ENCODE measurements at places on chromosomes 3 and 15.

DNA sequence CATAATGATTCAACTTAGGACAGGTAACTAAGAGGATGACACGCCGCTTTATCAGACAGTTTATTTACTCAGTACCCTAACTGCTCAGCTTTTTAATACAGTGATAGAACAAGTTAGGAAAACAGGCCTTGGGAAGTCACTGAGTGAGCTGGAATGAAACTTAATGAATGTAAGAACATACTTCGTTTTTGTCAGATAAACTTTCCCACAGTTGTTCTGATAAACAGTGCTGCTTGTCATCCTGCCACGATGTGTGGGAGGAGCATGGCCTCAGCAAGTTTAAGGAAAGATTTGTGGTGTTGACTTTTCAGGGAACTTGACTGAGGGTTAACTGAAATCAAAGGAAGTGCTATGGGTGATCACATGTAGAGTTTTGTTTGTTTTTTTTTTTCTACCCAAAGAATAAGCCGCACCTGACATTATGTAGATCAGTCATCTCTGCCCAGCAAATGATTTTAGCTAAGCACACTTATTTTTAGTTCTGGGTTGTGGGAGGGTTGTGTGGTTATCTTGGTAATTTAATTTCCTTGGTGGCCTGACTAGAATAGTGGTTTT is 5.6 kb upstream of the P2RY14 start:
- no peak for DNase-seq

GRCh38 chr3:34864011-34864410 is 775.3 kb upstream of the ARPP21 start:
- DNase-seq: no peak

DNA sequence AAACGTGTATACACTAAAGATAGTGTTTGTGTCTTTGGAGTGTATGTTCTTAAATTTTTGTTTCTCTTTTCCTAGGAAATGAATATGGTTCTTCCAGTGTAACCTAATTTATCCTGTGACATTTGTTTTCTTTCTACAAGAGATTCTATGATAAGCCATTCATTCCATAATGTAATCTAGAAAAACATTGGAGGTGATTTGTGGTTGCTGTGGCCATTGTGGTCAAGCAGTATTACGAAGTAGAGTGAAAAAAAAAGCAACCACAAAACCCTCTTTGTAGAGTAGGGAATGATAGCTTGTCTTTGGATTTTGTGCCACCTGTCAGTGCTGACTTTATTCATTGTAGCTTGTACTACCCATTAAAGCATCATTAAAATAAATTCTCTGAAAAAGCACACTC is 1209.6 kb downstream of the ZPLD1 start:
- no peak for DNase-seq

DNA sequence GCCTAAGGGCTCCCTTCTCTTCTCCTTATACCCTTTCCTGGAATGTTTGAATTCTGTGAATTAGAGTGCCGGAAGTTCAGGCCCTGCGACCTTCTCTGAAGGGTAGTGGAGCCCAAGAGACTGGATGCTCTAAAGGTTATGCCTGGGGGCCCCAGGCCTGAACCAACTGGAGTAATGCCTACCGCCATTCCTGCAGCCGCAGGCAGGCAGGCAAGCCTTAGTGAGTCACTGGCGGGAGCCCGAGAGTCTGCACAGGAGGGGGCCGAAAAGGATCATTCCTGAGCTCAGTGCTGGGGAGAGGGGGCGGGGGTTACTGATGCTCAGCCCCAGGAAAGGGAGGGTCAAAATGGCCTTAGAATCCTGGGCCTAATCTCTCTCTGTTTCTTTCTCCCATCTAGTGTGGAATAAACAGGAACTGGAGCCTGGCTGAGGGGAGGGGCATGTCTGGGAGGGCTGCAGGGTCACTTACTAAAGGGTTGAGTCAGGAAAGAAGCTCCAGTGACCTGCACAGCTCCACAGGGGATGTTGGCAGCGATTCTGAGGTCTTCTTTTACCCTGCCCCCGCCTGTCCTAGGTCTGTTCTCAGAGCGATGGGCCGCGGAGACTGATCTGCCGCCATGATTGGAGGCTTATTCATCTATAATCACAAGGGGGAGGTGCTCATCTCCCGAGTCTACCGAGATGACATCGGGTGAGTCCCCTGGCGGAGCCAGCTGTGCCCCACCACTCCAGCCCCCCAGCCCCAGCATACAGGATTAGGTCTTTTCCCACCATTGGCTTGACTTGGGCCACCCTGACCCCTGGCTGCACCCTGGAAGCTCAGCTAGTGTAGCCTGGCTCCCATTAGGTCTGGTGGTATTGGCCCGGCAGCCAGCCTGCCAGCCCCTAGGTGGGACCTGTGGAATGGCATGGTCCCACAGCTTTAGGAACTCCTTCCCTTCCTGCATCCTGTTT is 2.0 kb downstream of the AP2M1 start:
- no peak for DNase-seq

DNA sequence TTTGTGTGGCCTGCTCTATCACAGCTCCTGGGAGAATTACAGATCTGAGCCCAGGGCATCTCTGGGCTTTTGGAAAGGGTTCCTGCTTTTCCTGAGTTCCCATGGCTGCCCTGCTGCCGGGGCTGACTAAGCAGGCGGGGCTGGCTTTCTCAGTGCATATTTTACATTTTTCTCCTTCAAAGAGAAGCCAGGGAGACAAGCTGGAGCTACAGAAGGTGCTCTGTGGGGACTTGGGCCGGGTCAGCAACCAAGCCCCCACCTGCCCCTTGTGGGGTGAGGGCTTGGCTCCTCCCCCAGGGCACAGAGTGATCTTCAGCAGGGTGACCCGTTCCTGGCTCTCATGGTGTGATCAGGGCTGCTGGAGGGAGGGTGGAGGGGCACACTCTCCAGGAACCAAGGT is 17.4 kb downstream of the ABTB1 start:
- no peak for DNase-seq

DNA sequence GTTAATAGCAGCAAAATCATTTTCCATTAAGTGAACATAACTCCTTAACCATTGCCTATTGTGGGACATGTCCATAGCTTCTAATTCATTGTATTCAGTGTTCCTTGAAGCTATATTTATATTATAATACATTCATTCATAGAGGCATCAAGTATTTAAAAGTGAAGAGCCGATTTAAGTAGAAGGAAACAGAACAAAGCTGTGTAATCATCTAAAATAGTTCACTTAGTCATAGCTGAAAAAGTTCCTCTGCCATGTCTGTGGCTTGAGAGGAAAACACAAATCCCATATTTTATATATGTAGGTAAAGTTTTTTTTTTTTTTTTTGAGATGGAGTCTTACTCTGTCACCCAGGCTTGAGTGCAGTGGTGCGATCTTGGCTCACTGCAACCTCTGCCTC is 54.5 kb downstream of the TMEM108 start:
- DNase-seq: no peak

GRCh38 chr3:181290941-181291340 is 301.4 kb upstream of the DNAJC19 start:
- no peak for DNase-seq

- no peak for DNase-seq
Observed at GRCh38 chr15:72387741-72388140, 10.4 kb upstream of the TMEM202 start.

- DNase-seq: no peak
Observed at GRCh38 chr3:165820671-165821123, 16.5 kb downstream of the BCHE start.

GRCh38 chr3:192449036-192449435 is 278.3 kb downstream of the FGF12 start:
- DNase-seq: no peak

GRCh38 chr15:58442122-58442521 is 10.3 kb downstream of the LIPC start:
- no peak for DNase-seq

- DNase-seq: no peak
Observed at GRCh38 chr3:177069514-177070329, 127.6 kb downstream of the TBL1XR1 start.

DNA sequence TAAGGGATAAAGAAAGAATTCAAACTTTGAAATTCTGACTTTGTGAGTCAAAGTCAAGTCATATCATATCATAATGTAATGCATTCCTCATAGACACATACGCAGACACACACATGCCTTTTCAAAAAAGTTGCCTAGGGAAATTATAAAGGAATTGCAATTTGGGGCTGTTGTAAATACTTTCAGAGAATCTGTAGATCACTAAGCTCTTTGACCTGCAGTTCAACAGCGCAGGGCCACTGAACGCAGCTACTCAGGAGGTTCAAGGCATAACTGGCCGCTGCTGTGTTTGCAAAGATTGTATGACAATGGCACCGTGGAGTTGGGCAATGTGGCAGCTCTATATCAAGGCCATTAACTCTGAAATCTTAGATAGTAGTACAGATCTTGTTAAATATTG is 188.4 kb upstream of the THRB start:
- DNase-seq: no peak

- DNase-seq: no peak
Observed at GRCh38 chr3:2847062-2847841, 262.9 kb downstream of the IL5RA start.

- DNase-seq: no peak
Observed at GRCh38 chr3:157393113-157393512, 43.5 kb upstream of the PTX3 start.

DNA sequence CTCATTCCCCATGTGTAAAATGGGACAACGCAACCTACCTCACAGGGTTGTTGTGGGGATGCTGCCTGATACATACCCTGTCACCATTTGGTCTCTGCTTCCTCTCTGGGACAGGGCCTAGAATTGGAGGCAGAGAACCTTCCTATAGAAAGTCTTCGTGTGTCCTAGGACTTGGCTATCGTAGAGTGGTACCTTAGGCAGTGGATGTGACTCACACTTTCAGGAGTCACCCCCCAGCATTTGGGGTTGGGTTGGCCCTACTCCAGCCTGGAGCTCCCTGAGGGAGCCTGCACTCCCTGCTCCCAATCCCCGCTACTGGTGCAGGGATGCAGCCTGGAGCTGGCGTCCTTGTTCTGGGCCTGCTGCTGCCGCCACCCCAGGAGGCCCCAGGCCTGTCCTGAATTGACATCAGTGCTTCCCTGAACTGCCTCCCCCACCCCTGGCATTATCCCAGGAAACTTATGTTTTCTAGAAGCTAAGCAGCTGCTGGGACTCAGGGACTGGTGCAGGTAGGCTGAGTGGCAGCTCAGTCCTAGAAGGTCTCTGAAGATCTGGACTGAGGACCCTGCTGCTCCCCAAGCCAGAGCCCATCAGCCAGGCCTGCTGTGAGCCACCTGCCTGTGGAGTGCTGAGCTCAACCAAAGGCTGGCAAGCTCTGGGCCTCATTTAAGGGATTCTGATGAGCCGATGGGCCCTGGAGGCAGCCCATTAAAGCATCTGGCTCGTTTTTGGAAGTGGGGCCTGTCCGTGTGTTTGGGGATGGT is 9.9 kb downstream of the C15orf39 start:
- DNase-seq: no peak

DNA sequence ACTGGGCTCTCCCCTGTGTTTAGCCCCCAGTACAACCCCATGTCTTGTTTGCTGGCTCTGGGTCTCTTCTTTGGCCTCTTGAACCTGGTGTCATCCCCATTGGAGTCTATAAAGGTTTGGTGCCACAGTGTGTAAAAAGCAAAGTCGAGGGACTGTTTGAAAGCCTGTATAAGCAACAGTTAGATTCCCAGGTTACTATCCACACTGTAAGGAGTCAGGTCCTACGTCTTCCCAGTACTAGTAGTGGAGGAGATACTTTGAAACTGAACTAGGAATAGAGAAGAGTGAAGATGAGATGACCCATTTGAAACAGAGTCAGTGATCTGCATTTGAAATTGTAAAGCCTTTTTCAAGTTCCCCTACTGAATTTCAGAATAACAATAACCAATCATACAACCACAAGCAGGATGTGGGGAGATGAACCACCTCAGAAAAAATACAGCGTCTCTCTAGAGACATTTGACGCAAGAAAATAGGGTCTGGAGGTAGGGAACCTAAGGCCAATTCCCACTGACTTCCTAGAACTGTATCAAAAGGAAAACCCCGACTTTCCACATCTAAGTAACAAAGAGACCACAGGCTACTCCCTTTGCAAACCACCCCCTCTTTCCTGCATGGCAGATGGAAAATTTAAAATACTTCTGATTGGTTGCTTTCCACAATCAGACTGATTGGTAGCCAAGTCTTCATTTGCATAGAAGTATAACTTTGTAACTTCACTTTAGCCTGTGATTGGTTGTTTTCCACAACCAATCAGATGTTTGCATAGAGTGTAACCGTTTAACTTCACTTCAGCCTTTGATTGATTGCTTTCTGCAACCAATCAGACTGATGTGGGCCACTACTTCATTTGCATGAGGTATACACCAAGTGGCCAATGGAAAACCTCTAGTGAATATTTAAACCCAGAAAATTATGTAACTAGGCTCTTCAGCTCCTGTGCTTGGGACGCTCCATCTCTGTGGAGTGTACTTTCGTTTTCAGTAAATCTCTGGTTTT is 49.9 kb upstream of the NEDD4 start:
- peak; percentile 10 for DNase-seq

- no peak for DNase-seq
Observed at GRCh38 chr3:180961087-180961486, 28.4 kb downstream of the DNAJC19 start.

DNA sequence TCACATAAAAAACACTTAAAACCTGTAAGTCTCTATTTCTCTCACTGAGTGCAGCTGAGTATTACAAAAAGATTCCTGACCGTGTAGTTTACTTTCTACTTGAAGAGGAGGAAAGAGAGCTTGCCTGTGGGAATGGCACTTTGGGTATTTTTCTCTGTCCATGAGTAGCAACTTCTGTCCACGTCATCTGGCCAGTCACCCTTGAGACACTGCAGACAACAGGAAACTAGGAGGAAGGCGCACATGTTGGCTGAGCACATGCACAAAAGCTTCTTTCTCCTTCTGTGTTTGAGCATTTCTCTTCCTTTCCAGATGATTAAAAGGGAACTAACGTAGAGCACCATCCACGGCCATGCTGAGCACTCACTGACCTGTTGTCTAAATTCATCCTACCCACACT is 19.7 kb downstream of the STARD5 start:
- no peak for DNase-seq

- no peak for DNase-seq
Observed at GRCh38 chr15:53658255-53658654, 101.2 kb downstream of the WDR72 start.

DNA sequence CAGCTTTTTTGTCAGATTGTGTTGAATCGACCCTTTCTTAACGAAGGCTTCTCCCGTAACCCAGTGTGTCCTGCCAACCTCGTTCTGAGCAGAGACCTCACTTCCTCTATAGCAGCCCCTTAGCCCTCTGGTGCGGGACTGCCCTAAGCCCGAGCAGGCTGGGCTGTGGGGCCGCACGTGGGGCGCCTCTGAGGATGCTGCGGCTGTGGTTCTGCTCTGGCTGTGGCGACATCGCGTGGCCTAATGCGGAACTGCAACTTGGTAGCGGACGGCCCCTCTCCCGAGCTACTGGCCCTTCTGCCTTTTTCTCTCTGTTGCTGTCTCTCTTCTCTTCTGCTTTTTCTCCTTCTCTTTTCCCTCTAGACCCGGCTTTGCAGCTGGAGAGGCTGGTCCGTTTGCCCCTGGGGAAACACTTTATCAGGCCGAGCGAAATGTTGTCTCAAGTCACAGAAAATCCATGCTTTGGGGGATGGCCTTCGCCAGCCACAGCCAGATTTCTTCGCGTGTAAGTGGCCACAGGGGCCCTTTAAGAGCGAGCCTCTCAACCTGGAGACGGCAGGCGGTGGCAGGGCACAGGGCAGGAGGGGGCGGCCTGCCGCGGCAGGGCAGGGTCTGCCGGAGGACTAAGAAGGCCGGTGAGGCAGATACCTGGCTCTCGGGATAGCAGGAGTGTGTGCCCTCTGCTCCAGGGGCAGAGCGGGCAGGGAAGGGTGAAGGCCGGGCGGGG is 19.4 kb upstream of the KIF23 start:
- DNase-seq: peak; percentile 69

GRCh38 chr15:69941301-69941605 is 156.5 kb downstream of the TLE3 start:
- DNase-seq: no peak

GRCh38 chr3:105877336-105877910 is 8.6 kb upstream of the CBLB start:
- no peak for DNase-seq
